ENCODE measurements at places on chromosomes 12 and 14. TPM values are rescaled to one million over a fixed set of nuclear protein-coding genes. Genes with fewer than 3 reads are reported as not detected.

- no peak for DNase-seq
These were observed 5.0 kb downstream of the PLEKHD1 start for GRCh38 chr14:69489495-69489894.

GRCh38 chr12:25332143-25332542 is 81.4 kb upstream of the KRAS start:
- DNase-seq: no peak

DNA sequence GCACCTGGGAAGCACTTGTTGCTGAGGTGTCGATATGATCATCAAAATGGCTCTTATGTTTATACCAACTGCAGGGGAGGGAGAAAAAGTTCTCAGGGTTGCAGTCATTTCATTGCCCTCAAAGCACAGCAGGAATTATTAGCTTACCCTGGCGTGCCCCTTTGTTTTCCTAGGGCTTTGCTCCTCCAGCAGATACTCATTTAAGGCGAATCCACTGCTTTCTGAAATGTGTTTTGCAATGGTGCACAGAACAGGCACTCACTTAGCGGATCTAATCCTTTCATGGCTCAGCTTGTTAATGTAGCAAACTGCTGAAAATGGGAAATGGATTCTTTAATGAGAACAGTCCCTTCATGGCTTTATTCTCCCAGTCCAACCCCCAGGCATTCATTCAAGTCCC is 76.7 kb downstream of the NKX2-1 start:
- no peak for DNase-seq

Gene PLCZ1
- total RNA-seq: 0.66 TPM

- DNase-seq: no peak
These were observed 25.6 kb downstream of the SINHCAF start for GRCh38 chr12:31300341-31300740.
